ENCODE measurements at places on chromosomes 5 and 9.

DNA sequence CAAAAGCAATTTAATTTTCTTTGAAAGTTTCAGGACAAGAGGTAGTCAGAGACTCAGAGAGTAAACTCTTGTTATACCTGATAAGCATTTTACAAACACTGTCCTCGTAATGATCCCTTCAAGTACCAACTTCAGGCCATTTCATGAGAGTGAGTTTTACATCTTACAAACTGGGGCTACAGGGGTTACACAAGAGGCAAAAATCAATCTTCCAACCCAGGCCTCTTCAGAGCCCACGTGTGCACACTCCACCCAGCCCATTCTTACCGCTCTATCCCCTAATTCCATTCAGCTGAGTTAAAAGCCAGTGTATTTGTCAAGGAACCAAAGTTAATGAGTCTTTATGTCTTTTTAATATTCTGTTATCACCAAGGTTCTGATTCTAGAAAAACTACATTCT is 46.5 kb downstream of the PSMB7 start:
- no peak for DNase-seq

- DNase-seq, result no peak
Measured at GRCh38 chr9:114706711-114707110, 24.7 kb upstream of the TEX48 start.

- DNase-seq, result no peak
Measured at GRCh38 chr9:101738566-101739183, at the start of gene GRIN3A. Gene GRIN3A (minus strand): TSS chr9:101738647. CDS start chr9:101737979, 668 bp downstream.

GRCh38 chr5:143244990-143245389 is 158.5 kb downstream of the NR3C1 start:
- no peak for DNase-seq

DNA sequence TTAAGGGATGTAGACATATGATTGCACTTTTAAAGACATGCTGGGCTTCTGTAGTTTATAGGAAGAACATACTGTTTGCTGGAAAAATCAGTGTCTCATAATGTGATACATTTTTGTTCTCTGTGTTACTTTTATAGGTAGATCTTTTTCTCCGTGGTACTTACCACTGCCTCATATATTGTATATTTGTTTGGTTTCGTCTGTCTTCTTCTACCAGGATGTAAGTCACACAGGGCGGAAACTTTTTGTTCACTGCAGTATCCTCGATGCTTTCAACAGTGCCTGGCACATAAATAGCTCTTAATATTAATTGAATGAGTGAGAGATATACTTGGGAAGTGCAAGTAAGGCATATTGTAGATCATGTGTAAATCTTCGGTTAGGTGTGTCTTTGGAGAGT is 135.4 kb downstream of the GDNF start:
- no peak for DNase-seq

DNA sequence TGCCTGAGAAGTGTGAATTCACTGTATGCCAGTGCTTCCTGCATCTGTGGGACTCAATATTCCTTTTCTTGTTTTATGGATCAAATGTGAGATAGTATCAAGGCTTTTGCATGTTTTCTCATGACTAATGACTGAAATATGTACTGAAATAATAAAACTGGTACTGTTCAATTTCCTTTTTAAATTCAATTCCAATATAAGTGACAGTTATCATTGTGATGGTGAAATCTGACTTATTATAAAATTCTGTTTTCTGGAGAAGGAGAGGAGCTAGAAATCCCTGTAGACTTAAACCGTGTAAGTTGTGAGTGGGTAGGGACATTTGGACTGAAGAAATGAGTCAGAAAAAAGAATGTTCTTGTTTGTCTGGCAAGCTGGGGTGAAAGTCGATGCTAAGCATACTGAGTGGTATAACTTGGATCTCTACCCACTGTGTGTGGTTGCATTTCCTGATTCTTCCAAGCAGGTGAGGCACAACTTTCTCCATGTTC is 245.2 kb downstream of the EFNA5 start:
- DNase-seq, result no peak

GRCh38 chr9:19495186-19496028 is 86.6 kb downstream of the ACER2 start:
- DNase-seq, result no peak

DNA sequence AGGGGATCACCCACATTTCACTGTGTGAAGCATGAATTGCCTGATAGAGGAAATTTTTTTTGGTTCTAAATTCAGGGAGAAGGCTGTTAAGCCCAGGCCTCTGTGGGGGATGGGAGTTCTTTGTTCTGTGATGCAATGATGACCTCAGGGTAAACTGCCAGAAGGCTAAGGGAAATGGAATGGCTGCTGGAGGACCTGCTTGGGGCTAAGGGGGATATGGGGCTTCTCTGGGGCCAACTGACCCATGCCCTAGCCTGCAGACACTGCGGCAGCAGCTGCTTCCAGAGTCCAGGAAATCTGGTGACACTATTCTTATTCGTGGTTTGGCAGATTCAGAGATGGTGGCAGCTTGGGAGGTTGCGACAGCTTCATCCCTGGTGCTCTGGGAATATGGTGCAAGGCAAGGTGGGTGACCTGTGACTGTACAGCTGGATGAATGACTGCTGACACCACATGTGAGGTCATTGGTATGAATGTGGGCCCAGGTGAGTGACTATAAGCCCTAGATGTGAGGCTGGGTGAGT is 30.3 kb downstream of the VCP start:
- DNase-seq, result no peak

Measured in CD4-positive, alpha-beta T cell treated with Interleukin-21 for 1 hour (primary cell).